CD4-positive, alpha-beta T cell treated with Interleukin-2 at 100 ng/mL for 4 hours (primary cell): ENCODE measurements at places on chromosomes 6 and 20.

GRCh38 chr20:47269309-47270165 is 87.0 kb downstream of the ZMYND8 start:
- DNase-seq, result no peak

DNA sequence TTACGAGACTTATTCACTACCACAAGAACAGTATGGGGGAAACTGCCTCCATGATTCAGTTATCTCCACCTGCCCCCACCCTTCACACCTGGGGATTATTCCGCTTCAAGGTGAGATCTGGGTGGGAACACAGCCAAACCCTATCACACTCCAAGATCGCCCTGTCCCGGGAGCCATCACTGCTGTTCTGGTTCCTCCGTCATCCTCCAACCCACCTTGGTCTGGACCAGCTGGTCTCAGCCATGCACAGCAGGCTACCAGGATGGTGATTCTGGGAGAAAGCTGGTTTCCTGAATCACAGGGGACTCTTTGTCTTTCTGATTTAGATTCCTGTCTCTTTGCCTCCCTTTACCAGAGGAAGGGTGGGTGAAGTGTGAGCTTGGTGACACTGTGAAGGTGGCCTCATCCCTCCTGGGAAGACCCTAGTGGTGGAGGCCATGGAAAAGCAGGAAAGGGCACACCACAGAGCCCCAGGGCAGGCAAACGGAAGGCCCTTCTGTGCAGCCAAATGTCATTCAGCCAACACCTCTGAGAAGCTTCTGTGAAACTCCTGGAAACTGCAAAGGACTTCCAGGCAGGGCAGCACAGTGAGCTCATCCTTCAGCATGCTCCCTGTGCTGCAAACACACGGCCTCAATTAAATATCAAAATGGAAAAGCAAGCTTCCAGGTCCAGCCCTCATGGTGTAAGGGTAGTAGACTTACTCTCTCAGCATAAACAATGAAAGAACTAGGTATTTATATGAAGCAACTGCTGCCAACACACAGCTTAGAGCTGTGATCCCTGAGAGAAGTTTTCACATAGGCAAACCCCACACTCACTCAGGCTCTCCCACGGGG is 169.8 kb downstream of the ANKRD60 start:
- no peak for DNase-seq

DNA sequence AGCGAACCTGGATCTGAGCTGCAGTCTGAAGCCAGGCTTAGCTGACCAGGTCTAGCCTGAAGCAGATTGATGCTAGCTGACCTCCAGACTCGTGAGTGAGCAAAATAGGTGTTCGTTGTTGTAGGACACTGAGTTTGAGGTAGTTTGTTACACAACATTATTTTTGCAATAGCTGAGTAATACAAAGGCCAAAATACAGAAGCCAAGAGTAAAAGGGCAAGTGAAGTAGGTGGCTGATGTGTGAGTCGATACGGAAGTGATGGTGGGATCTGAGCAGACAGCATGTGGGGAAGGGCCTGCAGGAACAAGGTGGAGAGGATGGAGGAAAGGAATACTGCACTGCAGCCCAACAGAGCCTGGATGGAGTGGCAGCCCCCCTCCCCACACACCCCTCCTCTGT is 8.5 kb upstream of the SPATS1 start:
- DNase-seq, result no peak

- DNase-seq, result peak; percentile 23
Observed at GRCh38 chr6:259901-260508, 32.3 kb upstream of the DUSP22 start.

- no peak for DNase-seq
Observed at GRCh38 chr20:51097351-51098120, 74.6 kb upstream of the KCNG1 start.
